ENCODE measurements at places on chromosomes 12 and 14.

- peak; percentile 81 for DNase-seq
Measured at GRCh38 chr12:93090731-93091172, 161.7 kb upstream of the EEA1 start.

- no peak for DNase-seq
Measured at GRCh38 chr14:23443881-23444280, 8.4 kb upstream of the MYH7 start.

GRCh38 chr14:103803661-103804060 is 43.7 kb downstream of the PPP1R13B start:
- peak; percentile 72 for DNase-seq

DNA sequence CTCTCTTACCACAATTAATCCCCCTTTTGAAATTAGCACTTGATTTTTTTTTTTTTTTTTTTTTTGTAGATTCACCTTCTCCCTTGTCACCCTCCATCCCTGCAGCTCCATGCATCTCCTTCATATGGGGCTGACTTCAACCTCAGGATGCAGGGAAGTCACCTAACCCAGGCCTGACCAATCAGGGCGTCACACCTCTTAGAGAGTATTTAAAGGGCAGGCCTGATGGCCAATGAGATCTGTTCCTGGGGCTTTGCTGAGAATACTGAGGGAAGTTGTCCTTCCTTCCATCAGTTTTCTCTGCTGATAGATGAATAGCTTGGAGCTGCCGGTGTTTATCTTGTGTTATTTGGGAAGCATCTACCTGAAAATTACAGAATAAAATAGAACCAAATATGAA is 1104.7 kb upstream of the TMEM132C start:
- DNase-seq, result no peak

- DNase-seq, result no peak
Measured at GRCh38 chr12:69332815-69333358, 15.3 kb upstream of the LYZ start.

- DNase-seq, result no peak
Measured at GRCh38 chr14:95248432-95248831, 71.3 kb downstream of the CLMN start.

- peak; percentile 61 for DNase-seq
Measured at GRCh38 chr14:66508846-66509621, 1.1 kb downstream of the GPHN start.

DNA sequence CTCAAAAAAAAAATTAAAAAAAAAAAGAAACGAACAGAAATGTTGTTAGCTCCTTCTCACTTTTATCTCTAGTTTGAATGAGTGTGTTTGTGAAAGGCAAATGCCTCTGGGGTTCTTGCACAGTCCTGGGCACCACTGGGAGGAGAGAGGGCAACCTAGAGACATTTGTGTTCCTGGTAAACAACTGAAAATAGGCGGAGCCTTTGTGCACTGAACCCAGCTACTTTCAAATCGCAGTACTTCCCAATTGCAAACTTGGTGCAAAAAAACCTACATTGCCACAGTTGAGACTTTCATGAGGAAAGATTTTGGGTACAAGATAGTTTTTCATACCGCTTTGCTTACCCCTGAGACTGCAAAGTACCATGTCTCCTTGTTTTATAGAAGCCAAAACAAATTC is 430.0 kb downstream of the ZFP36L1 start:
- no peak for DNase-seq

- no peak for DNase-seq
Measured at GRCh38 chr14:96057738-96058137, 18.6 kb downstream of the C14orf132 start.

GRCh38 chr12:117098024-117098360 is 1.2 kb downstream of the TESC start:
- DNase-seq, result no peak

DNA sequence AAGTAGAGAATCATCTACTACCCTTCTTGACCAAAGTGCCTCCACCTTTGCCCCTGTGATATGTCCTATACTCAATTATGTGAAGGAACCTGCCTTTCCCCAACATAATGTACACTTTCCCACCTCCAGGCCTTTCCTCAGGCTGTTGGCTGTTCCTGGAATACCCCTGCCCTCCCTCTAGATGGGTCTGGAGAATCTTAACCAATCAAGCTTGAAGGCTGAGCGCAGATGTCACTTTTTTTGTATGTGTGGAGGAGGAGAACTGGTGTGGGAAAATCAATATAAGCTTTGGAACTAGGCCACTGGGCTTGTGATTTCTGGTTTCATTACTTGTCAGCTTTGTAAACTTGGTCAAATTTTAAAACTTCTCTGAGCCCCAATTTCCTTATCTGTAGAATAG is 4.7 kb downstream of the BMAL2 start:
- no peak for DNase-seq

- DNase-seq, result no peak
Measured at GRCh38 chr14:103213331-103213730, 90.1 kb downstream of the TNFAIP2 start.

DNA sequence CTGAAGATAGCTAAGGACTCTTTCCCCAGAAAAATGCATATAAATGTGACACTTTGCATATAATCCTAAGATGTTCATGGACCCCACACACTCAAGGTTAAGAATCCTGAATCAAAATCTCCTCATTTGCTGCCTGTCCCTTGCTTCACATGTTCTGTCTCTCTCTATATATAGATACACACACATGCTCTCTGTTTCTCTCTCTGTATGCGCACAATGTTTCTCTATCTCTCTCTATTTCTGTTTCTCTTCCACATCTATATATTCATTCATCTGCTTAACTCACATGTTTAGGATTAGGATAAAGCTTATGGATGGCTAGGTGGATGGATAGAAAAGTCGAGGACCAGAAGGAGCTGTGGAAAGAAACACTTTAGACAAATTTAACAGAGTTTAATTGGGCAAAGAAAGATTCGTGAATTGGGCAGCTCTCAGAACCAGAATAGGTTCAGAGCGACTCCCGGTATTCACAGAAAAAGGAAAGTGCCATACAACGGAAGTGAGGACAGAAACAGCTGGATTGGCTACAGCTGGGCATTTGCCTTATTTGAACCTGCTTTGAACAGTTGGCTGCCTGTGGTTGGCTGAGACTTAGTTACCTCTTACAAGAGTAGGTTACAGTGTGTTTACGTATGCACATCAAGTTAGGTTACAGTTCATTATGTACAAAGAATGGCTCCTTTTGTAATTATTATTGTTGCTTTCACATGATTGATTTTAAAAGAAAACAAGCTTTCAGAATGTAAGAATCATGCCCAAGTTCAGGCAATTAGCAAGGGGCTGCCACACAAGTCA is 57.6 kb downstream of the EMP1 start:
- DNase-seq, result no peak

DNA sequence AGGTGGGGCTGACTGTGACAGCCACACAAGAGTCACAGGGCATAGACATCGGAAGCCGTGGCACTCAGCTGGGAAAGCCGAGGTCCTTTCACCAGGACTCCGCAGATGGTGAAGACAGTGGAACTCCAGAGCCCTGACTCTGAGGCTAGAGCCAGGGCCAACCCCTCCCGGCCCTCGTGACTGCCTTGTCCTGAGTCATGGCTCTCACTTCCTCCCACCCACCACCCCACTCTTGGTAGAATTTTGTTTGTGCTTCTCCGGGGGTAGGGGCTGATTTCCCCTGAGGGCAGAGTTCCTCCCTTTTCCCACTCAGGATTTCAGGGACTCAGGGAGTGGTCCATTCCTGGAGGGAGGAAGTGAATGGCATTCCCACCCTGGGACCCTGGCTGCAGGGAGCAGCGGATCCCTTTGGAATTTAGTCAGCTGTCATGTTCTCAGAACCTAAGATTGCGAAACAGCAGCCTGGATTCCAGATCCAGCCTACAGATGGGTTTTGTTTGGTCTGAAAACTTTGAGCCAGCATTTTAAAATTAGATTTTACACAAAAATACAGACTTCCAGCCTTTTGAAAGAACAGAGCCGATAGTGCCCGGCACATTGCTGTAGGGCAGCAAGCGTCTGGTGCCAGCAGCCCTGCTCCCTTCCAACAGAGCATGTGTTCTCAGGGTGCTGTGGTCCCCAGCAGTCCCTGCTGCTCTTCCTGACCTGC is 50.7 kb downstream of the TPCN1 start:
- DNase-seq, result peak; percentile 91

DNA sequence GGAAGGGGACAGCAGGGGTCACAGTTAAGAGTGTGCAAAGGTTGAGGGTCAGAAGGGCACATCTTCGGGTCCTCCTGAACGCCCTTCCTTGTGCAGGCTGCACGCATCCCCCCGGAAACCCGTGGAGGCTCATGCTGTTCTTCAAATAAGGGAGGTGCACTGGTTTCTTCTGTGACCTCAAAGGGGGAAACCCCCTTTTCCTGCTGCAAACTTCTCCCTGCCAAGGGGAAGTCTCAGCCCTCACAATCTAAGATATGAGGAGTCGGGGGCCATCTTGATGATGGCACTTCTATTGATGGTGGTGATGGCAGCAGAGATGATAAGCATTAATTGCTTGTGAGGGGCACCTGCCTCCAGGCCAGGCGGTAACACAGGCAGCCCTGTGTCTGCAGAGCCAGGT is 40.0 kb downstream of the ISCA2 start:
- no peak for DNase-seq

DNA sequence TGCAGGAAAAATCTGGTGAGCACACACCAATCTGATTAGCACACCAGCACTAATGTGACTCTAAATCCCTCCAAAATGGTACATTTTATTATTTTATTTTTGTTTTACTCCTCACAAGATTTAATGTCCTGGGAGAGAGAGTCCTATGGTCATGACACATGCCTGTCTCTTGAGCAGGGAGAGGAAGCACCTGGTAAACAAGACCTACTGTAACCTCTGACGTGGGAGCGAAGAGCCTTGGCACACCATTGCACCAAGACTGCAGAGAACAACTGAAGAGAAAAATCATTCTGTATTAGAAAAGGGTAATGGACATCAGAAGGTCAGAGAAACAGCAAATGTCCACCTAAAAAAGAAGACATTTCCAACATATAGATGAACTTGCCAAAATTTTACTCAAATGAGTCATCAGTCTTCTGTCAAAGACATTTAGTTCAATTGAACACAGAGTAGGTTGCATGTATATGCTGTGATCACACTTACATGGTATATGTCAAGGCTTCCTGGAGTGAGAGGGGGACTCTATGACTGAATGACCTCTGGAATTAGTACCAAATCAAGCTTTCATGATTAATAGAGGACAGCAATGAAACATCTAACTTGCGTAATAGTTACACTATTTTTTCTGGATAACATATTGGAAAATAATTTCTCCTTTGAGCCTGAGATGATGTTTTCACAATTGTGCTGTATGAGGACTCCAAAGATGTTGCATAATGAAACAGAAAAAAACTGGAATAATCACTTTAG is 186.9 kb upstream of the FLRT2 start:
- DNase-seq, result peak; percentile 17

DNA sequence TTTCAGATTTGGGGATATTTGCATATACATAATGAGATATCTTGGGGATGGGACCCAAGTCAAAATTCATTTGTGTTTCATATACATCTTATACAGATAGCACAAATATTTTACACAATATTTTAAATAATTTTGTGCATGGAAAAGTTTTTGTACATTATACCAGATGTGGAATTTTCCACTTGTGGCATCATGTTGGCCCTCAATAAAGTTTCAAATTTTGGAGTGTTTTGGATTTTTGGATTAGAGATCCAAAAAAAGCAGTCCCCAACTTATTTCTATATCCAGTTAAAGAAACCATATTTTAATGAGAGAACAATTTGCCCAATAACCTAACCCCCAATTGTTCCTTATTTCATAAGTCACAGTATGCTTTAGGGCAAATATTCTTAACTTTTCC is 4.5 kb downstream of the GNPNAT1 start:
- DNase-seq, result no peak

- DNase-seq, result peak; percentile 49
Measured at GRCh38 chr14:99808515-99808914, 15.3 kb downstream of the EML1 start.

- DNase-seq, result peak; percentile 72
Measured at GRCh38 chr14:68955164-68955850, 23.8 kb downstream of the ACTN1 start.

DNA sequence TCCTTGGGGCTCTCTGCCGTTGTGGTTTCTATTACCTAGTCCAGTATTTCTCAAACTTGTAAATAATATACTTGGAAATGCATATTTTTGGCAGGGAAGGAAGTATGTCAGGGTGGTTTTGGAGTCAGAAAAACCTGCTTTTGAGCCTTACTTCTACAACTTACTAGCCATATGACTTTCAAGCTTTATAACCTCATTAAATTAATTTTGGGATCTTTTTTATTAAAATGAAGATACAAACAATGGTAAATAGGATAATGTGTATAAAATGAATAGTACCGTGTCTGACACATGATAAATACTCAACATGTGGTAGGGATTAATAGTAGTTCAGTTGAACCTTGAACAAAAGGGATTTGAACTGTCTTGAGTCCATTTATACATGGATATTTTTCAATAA is 406.3 kb downstream of the ATP23 start:
- no peak for DNase-seq

DNA sequence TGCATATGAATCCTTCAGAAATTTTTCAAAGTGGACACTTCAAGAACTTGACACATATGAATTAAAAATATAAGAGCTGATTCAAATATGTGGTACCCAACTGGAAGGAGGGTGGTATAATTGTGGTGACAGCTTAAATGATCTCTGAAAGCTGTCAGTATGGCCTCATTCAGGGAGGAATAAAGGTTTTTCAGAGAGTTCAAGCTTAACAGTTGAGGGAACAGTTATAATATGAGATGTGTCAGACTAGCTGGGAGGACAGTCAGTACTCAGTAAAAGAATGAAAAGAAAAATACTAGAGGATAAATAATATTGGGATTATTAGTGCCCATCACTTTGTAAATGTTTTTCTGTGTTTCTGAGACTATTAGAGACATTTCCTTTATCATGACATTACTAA is 277.5 kb downstream of the RASSF9 start:
- no peak for DNase-seq

DNA sequence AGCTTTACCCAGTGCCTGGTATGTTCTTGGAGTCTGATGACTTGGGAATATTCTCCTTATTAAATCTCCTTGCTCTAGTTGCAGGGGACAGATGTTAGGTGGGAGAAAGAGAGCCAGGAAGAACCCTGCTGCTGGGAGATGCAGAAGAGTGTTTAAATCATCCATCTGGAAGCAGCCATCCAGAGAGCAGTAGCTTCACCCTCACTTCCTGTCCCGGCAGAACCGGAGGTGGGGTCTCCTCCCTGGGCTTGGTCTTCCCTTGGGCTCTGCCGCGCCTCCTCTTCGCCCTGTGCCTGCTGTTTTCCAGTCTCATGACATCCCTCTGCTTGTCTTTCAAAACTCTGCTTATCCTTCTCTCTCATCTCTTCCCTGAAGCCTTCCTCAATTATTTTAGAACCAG is 15.5 kb downstream of the B4GALNT3 start:
- DNase-seq, result no peak

- no peak for DNase-seq
Measured at GRCh38 chr14:76022991-76023390, 37.4 kb downstream of the IFT43 start.

DNA sequence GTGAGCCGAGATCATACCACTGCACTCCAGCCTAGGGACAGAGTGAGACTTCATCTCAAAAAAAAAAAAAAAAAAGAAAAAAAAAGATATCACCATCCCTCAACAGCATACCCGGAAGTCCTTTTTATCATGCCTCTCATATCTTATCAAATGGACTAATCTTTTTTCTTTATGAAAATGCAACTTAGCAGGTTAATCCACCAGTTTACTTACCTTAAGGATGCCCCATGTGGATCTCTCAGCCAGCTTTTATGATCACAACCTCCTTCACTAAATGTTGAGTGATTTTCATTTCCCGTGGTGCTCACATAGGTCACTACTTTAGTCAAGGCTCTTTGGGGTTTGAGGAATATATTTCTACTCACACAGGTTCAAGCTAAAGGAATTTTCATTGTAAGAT is 248.8 kb upstream of the TBX3 start:
- DNase-seq, result no peak

All from GM23248 (cell line).